ENCODE measurements at places on chromosomes 5 and 9.

- DNase-seq, result no peak
Measured at GRCh38 chr9:128065907-128066712, 1.0 kb downstream of the NAIF1 start.

- no peak for DNase-seq
Measured at GRCh38 chr9:114356792-114357191, 27.1 kb downstream of the ORM2 start.

DNA sequence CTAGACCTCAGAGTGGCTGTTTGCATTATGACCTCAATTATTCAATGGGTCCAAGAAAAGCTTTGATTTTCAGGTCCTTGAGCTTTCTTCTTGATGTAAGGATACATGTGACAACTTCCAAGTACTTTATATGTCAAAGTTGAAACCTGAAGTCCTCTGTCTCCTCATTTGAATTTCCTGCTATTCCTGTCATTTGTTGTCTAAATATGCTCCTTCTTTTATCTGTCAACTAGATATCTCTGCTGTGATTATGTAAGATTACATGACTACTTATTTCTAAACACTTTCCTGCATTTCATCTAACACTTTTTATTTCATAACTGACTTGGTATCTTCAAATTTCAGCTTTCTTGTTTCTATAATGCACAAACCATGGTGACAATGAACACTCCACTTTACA lies 670.0 kb upstream of the FAM174A start:
- no peak for DNase-seq

DNA sequence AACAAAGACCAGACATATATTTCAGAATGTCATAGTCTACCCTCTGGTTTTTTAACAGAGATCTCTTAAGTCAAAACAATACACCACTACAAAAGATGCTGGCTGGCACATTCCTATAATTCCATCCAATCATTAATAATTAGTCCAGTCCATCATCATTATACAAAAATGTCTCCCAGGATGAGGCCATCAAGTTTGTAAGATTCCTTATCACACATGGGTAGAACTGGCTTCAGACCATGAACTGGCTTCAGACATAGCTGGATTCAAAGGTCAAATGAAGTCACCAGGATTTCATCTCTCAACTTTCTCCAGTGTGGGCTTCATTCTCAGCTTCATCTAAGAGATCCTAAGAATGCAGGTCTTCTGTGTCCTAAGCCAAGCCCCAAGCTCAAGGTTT lies 147.1 kb downstream of the ENC1 start:
- DNase-seq, result no peak

- no peak for DNase-seq
Measured at GRCh38 chr9:6811436-6811835, 53.7 kb downstream of the KDM4C start.

DNA sequence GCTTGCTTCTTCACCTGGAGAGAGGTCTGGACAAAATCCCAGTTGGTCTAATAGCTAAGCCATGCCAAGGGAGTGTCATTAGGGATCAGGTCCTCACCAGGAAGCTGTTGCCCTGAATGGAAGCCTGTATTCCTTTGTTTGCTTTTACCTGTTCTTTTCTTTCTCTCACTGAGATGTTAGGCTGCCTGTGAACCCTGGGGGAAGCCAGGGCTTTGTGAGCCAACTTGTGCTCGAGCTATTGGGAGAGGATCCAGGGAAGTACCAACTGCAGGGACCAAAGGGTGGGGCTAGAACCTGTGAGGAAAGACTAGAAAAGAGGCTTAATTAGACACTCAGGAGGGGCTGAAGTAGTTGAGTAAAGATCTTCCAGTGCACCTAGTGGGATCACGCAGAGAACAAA lies 451.2 kb upstream of the TLE4 start:
- no peak for DNase-seq

DNA sequence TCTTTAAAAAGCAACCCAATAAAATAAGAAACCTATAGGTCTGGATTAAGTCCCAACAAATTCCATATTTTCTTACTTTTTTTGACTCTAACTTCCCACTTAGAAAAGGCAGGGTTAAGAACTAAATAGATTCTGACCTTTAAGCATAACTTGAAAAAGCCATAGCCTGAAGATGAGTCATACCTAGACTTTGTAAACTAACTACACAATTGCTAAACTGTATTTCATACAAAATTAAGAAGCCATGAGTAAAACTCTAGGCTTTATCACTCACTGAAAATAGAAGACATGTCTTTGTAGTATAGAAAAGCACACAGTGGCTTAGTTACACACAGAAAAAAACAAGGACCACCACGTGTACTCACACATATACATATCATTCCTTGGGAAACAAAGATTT lies 51.5 kb downstream of the MLLT3 start:
- no peak for DNase-seq
